ENCODE measurements at places on chromosomes 2 and 18.

DNA sequence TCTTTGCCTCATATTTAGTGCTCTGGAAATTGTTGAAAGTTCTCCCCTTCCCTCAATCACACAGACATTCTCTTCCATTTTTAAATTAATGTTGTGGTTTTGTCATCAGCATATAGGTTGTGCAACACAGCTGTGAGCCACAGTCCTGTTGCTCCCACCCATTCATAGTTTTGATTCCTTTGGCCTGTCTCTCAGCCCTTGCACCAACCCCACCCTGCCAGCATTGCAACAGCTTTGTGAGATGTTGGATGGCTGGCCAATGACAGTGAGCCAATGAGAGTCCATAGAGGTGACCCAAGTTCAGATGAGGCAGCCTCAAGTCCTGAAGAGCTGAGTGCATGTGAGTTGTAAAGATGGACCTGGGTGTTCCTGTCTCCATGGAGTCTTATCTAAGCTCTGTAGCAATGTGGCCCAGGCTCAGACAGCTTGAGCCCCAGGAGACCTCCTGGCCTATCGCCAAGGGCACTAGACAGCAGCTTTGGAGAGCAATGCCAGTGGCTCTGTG lies 775.5 kb downstream of the RNF144A start:
- no peak for DNase-seq

- DNase-seq, result no peak
Observed at GRCh38 chr18:79693561-79694205, 14.1 kb downstream of the CTDP1 start.

GRCh38 chr2:144629935-144630334 lies 110.0 kb upstream of the ZEB2 start:
- no peak for DNase-seq

DNA sequence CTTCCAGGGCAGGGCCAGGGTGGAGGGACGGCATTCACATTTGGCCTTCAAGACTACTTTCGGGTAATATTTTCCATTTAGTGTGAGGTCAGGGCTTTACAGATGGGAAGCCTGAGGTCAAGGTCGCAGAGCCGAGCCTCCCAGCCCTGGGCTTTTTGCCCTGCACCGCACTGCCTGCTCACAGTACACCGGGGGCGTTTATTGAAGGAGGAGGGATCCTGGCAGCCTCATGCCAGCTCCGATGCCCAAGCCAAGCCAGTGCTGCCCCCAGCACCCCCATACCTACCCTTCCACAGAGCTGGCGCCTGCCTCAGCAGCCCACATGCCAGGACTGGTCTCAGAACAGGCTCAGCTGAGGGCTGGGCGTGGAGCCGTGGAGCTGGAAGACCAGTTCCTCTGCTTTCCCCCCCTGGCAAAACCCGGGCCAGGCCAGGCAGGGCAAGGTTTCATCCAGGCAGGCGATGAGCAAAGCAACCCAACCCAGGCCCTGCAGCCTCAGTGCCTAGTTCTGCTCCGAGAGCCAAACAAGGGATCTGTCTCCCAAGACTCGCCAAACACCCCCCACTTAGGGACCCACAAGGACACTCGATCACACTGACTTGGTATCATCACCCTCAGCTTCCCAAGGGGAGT lies 11.9 kb downstream of the SDC1 start:
- DNase-seq, result no peak

DNA sequence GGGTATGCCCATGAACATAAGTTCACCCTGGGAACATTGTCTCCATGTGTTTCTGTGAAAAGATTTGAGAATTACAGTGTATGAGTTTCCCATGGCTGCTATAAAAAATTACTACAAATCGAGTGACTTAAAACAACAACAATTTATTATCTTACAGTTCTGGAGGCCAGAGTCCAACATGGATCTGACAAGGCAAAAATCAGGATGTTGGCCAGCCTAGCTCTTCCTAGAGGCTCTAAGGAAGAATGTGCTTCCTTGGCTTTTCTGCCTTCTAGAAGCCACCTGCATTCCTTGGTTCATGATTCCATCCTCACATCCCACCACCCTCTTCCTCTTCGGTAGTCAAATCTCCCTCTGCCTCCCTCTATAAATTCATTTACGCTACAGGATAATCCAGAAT lies 38.6 kb downstream of the FAM124B start:
- DNase-seq, result no peak

DNA sequence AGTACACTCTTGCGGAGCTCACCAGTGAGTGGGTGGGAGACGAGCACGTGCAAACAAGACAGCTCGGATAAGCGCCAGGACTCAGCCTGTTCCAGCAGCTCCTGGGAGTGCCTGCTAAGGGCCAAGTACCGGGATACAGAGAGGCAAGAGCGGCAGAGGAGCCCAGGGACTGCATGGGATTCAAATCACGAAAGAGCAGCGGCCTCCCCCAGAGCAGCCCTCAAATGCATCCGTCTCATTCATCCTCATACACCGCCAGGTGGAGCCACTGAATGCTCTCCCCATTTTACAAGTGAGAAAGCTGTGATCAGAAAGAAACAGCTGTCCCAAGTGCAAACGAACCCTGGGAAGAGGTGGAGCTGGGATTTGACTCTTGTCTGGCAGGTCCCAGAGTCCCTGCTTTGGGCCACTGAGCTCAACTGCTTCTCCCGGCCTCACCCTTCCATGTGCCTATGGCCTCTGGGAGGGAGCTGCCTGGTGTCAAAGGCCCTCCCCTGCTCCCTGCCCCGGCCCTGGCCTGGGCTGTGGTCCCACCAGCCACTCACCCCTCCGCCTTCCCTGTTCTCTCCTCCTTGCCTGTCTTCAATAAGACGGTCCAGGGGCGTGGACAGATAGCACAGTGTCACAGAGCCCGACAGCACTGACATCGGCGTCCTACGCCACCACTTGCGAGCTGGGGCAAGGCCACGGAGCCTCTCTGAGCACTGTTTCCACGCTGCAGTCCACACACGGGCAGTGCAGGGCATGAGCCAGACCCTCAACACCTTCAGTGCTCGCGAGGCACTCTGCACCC lies 72.8 kb upstream of the TAF1B start:
- no peak for DNase-seq
